BJ (cell line): ENCODE measurements at places on chromosomes 3 and 15. TPM values are rescaled to one million over a fixed set of nuclear protein-coding genes. Genes with fewer than 3 reads are reported as not detected.

Gene P3H2
- polyA plus RNA-seq: 13.5 and 24.1 TPM in 2 replicates

GRCh38 chr15:95131131-95131556 lies 899.8 kb downstream of the MCTP2 start:
- no peak for DNase-seq

- no peak for DNase-seq
These were observed 62.3 kb downstream of the XXYLT1 start for GRCh38 chr3:195208631-195209030.

- no peak for DNase-seq
These were observed 52.8 kb downstream of the MGLL start for GRCh38 chr3:127769284-127770081.

DNA sequence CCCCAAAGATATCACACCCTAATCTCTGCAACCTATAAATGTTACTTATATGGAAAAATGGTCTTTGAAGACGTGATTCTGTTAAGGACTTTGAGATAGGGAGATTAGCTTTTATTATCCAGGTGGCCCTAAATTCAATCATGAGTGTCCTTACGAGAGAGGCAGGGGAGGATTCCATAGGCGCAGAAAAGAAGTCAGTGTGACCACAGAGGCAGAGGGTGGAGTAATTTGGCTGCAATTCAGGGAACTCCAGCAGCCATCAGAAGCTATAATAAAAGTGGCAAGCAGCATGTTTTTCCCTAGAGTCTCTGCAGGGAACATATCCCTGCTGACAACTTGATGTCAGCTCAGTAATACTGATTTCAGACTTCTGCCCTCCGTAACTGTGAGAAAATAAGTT lies 315.2 kb upstream of the ROBO2 start:
- no peak for DNase-seq

DNA sequence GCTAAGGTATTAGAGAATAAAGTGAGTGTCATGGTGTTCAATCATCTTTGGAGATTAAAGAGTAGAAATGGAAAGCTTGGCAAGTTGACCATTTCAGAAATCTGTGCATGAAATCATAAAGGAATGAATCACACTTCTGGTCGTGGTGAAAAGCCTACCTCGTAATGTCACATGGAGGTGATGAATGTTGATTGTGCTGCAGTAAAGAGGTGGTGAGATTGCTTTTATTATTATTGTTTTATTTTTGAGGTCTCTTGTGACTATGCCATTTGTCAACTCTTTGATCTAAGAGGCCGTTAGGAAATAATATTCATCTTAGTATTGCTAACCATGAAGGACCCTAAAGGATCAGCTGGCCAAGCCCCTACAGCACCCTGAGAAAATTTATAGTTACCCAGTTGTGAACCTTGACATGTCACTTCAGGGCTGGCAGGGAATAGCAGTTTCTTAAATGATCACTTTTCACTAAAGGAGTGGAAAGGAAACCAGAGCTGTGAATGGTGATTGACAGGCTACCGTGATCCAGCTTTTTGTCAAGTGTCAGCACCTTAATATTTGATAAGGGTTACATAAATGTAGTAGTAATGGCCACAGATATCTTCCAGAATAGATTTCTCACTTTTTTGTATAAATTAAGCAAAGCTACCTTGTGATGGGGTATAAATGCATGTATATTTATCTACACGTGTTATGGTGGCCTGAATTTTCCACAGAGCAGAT lies 203.9 kb downstream of the PTPRG start:
- no peak for DNase-seq

GRCh38 chr3:76990606-76991005 lies 49.3 kb upstream of the ROBO2 start:
- DNase-seq: no peak

DNA sequence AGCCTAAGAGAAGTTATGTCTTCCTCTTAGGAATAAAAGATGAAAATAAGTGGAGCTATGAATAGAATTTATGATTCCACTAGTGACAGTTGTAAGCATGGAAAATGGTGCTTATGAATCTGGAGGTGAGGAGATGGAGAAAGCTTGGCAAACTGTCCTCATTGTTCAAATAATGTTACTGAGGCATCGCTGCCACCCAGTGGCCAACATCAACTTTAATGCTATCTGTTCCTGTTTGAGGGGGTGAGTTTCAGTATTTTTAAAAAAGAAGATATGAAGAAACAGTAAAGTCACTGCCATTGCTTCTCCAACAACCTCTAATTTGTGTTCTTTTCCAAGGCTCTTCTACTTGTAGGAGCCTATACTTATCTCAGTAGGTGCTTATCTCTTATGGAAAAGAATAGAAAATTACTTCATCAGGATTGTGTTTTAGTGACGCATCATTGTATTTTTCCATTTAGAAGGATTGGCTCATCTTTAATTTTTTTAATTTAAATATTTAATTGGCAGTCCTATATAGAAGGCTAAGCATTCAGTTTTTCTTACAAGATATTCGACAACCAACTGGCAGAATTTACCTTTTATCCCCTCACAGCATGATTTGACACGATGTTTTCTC lies 260.4 kb upstream of the P2RY1 start:
- no peak for DNase-seq

GRCh38 chr3:129343643-129344360 lies 65.1 kb downstream of the HMCES start:
- no peak for DNase-seq

DNA sequence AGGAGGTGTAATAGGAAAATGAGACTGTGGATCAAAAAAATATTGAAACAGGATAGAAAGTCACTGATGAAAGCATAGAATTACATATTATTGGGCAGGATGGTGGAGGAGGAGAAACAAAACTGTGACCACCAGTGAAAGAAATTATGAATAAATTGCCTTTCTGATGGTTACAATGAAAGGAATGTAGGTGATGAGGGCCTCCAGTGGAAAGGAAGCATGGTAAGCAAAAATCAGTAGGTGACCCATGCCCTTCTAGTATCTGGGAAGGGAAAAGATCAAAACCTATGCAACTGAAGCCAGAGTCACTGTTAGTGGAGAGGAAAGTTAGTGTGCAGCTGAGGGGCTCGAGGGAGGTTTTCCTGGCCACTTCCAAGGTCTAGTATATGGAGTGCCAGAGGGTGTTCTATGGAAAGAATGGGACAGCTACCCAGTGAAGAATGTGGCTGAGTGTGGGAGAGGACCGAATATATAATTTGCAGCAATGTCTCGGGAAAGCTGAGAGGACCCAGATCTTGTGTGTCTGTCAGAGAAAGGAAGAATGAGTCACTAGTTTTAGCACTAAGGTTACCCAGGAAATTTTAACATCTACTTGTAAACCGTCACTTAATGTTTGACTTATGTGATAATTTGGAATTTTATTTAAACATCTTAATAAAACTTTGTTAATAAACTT lies 146.2 kb downstream of the NFKBIZ start:
- peak; percentile 16 for DNase-seq

Gene ZNF660
- polyA plus RNA-seq: 0.27 and 0.72 TPM in 2 replicates

- DNase-seq: no peak
These were observed 14.8 kb upstream of the CYP11A1 start for GRCh38 chr15:74382004-74382816.

Gene LIPH
- 0.17 and 0.20 TPM in 2 replicates for polyA plus RNA-seq

Gene ICE2
- polyA plus RNA-seq: 19.4 and 29.4 TPM in 2 replicates

GRCh38 chr3:112709911-112710310 lies 69.0 kb upstream of the CCDC80 start:
- no peak for DNase-seq

- no peak for DNase-seq
These were observed 33.1 kb downstream of the RETNLB start for GRCh38 chr3:108724101-108724500.
